ENCODE measurements at places on chromosomes 16 and 17.

DNA sequence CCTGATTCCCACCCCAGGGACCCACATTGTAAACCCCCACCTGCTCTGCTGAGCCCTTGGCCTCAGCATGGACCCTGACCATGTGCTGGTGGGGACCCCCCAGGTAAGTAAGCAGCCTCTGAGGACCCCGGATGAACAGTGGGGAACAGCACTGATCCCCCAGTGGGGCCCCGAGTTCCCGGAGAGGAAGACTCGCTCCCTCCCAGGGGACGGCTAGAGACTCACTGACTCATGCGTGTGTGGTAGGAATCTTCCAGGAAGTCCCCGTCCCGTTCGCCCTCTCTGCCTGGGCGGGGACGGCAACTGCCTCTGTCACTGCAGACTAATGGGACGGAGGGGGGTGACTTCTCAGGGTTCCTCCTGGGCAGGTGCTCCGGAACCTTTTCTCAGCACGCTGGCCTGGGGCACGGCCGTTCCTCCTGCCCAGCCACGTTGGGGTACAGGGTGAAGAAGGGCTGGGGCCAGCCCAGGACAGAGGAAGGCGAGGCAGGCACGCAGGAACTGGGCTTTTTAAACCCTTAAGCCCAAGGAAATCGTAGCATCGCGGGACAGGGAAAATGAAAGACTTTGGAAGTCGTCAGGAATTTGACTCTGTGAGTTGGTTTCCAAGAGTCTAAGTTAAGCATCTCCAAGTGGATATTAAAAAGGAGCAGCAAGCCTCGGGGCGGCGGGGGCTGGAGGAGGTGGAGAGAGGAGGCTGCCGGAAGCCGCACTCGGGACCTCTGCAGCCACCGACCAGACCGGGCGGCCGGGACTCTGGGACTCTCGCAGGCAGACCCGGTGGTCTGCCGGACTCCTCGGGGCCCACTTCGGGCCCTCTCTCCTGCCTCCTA, 178.7 kb downstream of the SEC14L1 start:
- no peak for DNase-seq

DNA sequence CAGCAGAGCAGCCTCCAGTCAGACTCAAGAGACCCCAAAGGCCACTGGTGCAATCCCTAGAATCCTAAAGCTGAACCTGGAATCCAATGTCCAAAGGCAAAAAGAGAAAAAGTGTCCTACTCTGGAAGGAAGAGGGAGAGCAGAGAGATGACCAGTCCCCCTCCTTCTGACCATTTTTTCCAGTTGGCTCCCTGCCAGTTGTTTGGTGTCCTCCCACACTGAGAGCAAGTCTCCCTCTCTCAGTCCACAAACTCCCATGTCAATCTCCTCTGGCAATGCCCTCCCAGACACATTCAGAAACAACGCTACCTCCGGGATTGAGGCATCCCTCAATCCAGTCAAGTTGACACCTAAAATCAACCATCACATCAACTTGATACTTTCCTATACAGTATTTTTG, 4.3 kb upstream of the CLEC19A start:
- DNase-seq: no peak

DNA sequence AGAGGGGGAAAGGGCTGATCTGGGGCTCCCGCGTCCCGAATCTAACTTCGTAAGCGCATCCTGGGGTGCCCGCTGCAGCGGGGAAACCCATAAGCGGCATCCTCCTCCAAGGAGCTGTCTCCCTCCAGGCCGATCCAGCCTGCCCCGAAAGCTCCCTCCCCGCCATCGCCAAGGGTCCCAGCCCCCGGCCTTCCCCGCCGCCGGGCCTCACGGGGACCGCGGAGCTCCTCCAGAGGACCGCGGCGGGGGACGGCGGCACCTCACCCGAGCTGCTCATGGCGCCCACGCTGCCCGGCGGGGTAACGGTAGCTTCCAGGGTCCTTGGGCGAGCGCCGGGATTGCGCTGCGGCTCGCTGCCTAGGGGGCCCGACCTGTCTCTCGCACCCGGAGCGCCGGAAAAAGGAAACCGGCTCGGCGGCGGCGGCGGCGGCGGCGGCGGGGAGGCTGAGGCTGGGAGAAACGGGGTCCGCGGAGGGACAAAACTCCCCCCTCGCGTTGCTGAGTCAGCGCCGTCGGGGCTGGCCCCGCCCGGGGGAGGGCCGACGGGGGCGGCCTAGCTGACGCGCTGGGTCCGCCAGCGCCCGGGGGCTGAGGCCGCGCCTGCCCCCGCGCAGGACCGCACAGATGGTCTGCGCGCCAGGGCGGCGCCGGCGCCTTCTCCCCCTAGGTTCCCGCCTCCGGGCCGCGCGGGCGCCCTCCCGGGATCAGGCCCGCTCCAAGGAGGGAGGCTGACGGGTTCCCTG, at the start of gene BLMH:
BLMH (minus strand) TSS at position 402 of the 743 bp plus-strand sequence; CDS start at position 277, 125 bp downstream.
- peak; percentile 81 for DNase-seq

DNA sequence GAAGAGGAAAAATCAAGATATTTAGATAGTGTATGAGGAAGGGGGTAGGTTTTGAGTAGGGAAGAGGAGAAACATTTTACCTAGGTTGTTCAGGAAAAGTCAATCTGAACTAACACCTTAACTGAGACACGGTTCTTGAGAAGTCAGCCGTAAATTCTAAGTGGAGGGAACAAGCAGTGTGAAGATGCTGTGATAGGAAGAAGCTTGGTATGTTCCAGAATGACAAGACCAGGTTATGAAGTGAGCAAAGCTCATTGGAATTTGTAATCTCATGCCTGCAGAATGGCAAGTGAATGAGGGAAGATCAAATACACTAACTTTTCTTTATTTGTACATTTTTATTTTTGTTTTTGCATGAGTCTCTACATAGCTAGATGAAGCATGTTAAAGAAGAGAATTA, 307.6 kb downstream of the ZFHX3 start:
- DNase-seq: no peak

DNA sequence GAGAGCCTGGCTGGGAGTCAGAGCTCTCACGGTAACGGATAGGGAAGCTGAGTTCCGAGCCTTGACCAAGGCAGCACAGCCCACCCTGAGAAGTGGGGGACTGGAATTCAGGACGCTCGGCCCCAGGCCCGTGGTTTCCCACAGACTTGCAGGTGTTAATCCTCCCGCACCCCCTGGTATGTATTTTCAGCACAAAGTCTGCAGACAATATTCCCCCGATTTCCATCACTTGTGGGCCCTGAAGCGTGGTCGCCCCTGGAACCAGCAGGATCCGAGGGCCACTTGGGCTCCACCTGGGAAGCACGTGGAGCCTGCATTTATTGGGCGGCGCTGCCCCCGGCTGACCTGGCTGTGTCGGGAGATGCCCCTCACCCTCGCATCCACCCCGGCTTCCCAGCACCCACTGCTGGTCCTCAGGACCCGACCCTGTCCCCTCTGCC, 60.2 kb downstream of the WSB1 start:
- no peak for DNase-seq

GRCh38 chr17:3988297-3989040, 24.2 kb upstream of the ATP2A3 start:
- DNase-seq: no peak

DNA sequence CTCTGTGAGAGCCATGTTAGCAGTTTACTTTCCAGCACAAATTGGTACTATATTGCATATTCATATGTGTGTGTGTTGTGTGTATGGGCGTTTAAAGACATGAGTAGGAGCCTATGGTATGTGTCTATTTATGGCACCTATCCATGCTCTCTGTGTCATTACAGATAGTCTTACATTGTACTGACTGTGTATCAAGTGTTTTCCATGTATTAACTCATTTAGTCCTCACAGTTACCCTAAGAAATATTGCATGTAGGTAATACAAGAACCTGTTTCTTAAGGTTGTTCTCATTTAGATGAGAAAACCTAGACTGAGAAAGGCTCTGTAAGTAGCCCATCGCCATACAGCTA, 1.6 kb downstream of the ALG1 start:
- no peak for DNase-seq

- no peak for DNase-seq
Measured at GRCh38 chr17:78598013-78598471, 20.8 kb upstream of the DNAH17 start.

- DNase-seq: no peak
Measured at GRCh38 chr17:9054126-9054975, 33.0 kb downstream of the NTN1 start.

DNA sequence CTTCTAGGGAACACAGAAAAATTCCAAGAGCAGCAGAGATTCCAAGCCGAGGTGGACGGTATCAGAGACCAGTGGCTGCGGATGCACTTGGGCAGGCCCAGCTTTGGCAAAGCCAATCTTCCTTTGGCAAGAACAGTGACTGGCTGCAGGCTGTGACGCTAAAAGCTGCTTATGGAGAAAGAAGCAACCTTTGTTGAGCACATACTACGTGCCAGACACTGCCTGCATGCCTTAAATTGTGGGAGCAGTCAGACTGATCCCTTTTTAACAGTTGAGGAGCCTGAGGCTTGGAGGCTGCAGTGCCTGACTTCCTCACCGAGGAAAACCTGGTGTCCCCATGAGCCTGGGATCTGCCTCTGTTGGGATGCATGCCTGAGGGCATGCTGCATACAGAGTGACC, 69.0 kb upstream of the AMZ2 start:
- no peak for DNase-seq

GRCh38 chr17:73980517-73980916, 223.0 kb upstream of the RPL38 start:
- DNase-seq: no peak

- DNase-seq: no peak
Measured at GRCh38 chr16:9854675-9855074, 327.6 kb downstream of the GRIN2A start.

- no peak for DNase-seq
Measured at GRCh38 chr16:85982563-85982939, 83.6 kb downstream of the IRF8 start.

GRCh38 chr17:14019186-14019956, 49.9 kb upstream of the COX10 start:
- DNase-seq: no peak

GRCh38 chr17:28839221-28839620, 3.4 kb downstream of the FAM222B start:
- DNase-seq: no peak

DNA sequence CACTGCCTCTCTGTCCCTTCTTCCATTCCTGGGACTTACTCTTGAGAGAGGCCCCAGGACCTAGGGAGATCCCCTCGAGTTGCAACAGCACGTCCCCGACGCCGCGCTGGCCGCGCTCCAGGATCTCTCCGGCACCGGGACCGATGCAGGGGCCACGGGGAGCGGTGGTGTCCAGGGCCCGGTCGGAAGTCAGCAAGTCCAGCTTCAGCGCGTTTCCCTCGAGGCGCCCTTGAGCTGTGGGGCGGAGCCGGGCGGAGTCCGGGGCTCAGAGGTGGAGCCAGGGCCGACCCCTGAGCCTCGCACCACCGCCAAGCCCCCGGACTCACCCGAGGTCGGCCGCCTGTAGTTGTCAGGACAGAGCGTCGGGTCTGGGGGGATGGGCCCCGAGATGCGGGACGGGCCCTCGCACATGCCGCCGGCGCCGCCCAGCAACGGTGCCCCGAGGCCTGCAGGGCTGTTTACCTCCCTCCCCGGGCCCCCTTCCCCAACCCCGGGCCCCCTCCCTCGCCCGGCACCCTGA, 458 bp downstream of the ENKD1 start:
- no peak for DNase-seq

DNA sequence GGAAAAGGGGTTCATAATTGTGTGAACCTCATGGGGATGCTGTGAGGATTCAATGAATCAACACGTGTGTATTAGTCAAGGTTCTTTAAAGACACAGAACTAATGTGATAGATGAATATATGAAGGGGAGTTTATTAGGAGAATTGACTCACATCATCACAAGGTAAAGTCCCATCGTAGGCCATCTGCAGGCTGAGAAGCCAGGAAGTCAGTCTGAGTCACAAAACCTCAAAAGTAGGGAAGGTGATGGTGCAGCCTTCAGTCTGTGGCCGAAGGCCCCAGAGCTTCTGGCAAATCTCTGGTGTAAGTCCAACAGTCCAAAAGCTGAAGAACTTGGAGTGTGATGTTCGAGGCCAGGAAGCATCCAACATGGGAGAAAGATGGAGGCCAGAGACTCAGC, 413.4 kb downstream of the CDH13 start:
- DNase-seq: no peak

GRCh38 chr16:66590322-66590721, 11.1 kb downstream of the CMTM2 start:
- no peak for DNase-seq

DNA sequence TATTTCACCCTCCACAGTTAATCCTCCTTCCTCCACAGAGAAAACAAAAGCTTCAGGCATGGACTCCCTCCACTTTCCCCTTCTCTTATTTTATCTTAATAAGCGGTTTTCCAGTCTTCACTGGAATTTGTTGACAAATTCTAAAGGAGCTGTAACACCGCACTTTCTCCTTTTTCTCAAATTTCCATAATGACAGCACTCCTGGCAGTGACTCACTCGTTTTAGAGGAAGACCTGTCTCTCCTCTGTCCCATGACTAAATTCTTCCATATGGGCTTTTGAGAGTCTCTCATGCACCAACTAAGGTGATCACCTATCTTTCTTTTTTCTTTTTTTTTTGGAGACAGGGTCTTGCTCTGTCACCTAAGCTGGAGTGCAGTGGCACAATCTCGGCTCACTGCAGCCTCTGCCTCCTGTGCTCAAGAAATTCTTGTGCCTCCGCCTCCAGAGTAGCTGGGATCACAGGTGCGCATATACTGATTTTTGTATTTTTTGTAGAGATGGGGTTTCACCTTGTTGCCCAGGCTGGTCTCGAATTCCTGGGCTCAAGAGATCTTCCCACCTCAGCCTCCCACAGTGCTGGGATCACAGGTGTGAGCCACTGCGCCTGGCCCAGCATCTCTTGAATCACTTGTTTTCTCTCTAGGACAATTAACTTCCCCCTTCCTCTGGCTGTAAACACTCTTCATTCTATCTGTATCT, 7.7 kb downstream of the ITGAM start:
- DNase-seq: no peak

DNA sequence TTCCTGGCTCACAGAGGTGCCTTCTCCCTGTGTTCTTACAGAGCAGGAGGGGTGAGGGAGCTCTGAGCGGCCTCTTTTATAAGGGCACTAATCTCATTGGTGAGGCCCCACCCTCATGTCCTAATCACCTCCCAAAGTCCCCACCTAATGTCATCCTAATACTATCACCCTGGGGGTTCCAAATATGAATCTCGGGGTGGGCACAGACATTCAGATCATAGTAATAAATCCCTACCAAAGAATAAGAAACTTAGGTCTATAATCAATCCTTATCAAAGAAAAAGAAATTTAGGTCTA, 32.3 kb upstream of the METRNL start:
- no peak for DNase-seq

GRCh38 chr17:17533901-17534441, 37.8 kb upstream of the RASD1 start:
- no peak for DNase-seq

GRCh38 chr16:78659668-78660217, 560.3 kb downstream of the WWOX start:
- DNase-seq: no peak
